GDM1 (cell line): ENCODE measurements at places on chromosomes 7 and 10.

DNA sequence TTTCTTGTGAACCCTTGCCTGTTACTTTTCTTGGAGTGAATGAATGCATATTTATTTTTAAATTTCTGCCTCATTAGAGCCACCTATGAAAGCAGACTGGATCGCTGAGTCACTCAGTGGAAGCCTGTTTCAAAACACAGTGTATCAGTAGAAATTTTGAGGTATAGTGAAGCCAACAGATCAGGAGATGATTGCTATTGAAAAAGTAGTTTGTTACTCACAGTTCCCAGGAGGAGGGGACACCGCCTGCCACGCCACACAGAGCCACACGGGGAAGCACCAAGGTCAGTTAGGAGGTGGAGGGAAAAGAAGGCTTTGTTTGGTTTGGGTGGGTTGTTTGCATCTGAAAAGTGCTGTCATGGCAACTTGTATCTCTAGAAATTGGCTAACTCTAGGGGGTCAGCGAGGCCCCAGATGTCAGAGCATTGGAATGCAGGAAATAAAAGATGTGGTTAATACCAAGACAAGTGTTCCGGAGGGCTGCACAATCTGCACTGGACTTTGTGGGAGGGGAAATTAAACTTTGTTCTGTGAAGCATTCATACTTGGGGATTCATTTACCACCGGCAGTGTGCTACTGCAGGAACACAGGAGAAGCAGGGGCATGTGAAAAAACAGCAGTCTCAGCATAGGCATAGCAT is 106.4 kb upstream of the SDK1 start:
- DNase-seq = no peak

GRCh38 chr7:129835569-129835968 is 117.2 kb downstream of the UBE2H start:
- no peak for DNase-seq

DNA sequence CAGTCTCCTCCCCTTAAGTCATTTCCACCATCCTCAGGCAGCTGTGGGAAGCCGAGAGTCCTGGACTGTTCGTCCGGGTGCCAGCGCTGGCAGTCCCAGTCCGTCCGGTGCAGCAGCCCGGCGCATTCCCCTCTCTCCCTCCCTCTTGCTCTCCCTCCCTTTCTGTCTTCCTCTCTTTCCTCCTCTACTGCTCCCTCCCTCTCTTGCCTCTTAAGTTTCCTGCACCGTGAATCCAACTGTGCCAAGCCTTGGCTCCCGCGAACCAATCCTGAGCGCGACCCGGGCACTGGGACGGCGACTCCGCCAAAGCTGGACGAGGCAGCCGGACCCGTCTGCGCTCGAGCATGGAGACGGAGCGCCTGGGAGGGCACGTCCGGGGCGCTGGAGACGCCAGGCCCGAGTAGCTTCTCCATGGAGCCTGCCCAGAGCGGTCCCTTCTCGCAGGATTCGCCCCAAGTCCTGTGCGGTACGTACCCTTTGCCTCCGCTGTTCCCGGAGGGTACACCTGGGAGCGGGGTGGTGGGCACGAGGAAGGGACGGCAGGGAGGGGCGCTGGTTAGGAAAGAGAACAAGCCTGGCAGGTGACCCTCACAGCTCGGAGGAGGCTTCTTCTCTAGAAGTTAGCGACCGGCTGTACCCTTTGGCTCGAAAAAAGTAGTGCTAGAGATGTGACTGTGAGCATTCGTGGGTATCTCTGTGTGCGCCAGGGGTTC is 1.0 kb downstream of the NXPH1 start:
- DNase-seq = no peak

DNA sequence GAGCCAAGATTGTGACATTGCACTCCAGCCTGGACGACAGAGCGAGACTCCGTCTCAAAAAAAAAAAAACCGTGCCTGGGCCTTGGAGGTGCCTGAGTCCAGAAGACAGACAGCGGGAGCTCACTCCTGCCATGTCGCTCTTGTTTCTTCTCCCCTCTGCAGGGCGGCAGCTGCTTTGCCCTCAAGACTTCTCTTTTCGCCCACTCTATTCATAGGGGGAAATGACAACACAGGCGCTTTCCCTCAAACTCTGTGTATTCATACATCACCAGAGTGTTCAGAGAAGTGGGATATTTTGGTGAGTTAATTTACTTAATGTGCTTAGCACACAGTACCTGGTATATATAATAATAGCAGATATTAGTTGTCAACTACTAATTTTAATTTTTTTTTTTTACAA is 44.5 kb downstream of the FOXK1 start:
- DNase-seq = no peak

- DNase-seq = no peak
Measured at GRCh38 chr7:30330134-30331111, 46.0 kb downstream of the ZNRF2 start.

DNA sequence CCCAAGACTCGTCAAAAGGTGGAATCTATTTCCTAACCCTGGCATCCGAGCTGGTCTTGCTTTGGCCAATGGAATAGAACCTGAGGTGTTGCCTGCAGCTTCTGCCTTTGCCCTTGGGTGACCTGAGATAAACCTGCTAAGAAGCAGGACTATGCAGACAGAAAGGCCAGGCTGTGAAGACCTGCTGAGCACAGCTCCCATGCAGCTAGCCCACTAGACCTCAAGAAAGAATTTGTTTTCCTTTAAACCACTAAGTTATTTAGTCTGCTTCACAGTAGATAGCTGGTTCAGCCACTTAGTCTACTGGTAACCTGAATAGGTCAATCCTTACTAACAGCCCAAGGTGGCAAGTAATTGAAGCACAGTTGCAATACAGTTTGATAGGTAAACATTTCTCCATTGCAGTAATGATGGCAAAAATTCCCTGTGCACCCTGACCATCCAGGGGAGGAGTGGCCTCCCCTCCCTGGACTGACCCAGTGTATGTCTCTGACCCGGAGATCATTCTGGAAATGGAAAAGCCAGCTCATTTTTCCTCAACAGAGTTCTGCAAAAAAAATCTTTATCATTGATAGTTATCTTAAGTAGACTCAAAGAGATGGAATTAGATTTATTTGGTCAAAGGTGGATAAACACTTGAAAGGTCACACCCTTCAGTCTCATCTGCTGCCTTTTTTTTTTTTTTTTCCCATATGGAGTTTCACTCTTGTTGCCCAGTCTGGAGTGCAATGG is 20.0 kb downstream of the TNS3 start:
- no peak for DNase-seq

DNA sequence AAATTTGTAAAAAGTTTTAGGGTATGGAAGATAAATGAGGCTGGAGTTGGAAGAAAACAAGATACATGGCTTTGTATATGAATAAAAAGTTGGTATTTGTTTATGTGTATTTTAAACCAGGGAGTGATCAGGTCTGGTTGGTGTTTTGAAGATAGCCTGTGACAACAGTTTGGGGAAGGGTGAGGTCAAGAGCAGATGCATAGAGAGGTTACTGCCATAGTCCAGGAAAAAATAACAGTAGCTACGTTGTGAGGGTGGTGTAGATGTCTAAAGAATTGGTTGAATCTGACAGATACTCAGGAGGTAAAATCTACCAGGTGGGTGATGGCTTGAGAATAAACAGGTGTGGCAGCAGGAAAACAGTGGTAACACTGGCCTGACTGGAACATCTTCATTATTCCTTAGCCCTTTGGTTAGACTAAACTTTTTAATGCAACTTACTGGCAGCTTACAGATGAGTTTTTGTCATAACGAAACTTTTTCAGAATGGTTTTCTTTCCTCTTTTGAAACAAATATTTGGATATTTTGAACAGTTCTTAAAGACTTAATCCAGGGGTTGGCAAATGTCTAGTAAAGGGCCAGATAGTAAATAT is 25.5 kb downstream of the ZNRF2 start:
- DNase-seq = no peak
